Left cardiac atrium (tissue), 4 donors: ENCODE measurements at places on chromosomes 7 and 10. TPM values are rescaled to one million over a fixed set of nuclear protein-coding genes. Genes with fewer than 3 reads are reported as not detected.

Gene PLEKHS1
- total RNA-seq, result not detected

Gene LRRC17
- total RNA-seq, result 5.9 TPM

Gene DPP6
- 0.56 TPM for total RNA-seq

Gene HKDC1
- not detected for total RNA-seq

Gene ZNF277
- 16.2 TPM for total RNA-seq

Gene HTR5A
- total RNA-seq, result not detected

Gene LRRC18
- total RNA-seq, result not detected

Gene GSDME
- 6.4 TPM for total RNA-seq

Gene C10orf105
- total RNA-seq, result 0.27 TPM

Gene ADRB1
- 60.9 TPM for total RNA-seq

Gene HOXA9
- total RNA-seq, result not detected

Gene MPP7
- 9.7 TPM for total RNA-seq

Gene CCDC146
- 6.8 TPM for total RNA-seq

Gene SYNPO2L
- total RNA-seq, result 219 TPM

Gene SKIDA1
- total RNA-seq, result 2.0 TPM

Gene GPR85
- total RNA-seq, result 2.4 TPM

Gene SFTPD
- not detected for total RNA-seq

Gene ZNF248
- 9.7 TPM for total RNA-seq

Gene CPN1
- total RNA-seq, result not detected

Gene VENTX
- 1.3 TPM for total RNA-seq

Gene PPP1R17
- not detected for total RNA-seq

Gene CALHM2
- total RNA-seq, result 30.8 TPM

Gene CDNF
- total RNA-seq, result 1.6 TPM

Gene TOMM7
- total RNA-seq, result 444 TPM
